ENCODE measurements at places on chromosomes 1 and 21.

DNA sequence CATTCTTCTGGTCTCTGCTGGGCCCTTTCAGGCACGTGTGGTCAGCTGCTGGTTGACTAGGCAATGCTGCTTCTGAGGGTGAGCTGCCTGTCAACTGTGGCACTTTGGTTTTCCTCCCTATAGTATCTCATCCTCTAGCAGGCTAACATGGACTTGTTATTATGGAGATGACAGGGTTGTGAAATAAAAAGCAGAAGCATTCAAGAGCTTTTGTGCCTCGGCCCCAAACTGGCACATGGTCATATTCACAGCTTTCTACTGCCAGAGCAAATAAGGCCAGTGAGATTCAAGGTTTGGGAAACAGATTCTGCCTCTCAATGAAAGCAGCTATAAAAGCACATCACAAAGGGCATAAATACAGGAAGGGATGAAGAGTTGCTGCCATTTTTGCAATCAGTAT, 1.6 kb upstream of the ZNF124 start:
- no peak for DNase-seq

GRCh38 chr1:57551476-57551875, 127.6 kb upstream of the DAB1 start:
- DNase-seq, result no peak

DNA sequence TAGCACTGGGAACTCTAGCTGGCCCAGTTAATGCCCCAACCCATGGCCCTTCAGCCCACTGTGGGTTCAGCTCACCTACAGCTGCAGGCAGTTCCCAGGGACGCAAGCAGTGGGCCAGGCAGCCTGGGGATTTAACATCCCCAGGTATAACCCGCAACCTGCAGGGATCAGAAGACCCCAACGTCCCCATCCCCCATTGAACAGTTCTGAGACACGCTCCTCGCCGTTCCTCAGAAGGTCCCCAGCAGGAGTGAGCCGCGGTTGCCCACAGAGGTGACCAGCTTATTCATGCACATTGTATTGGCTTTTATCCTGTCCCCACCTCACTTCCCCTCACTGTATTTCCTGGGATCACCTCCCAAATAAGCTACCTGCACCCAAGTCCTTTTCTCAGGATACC, 5.0 kb upstream of the MATN1 start:
- DNase-seq, result no peak

GRCh38 chr1:33152685-33153432, 29.0 kb downstream of the TRIM62 start:
- DNase-seq, result no peak

- no peak for DNase-seq
Measured at GRCh38 chr21:46297338-46298271, 11.5 kb downstream of the YBEY start.

GRCh38 chr1:20978413-20978812, 191.3 kb upstream of the HP1BP3 start:
- DNase-seq, result no peak

- DNase-seq, result no peak
Measured at GRCh38 chr1:17914131-17914530, 159.0 kb downstream of the ACTL8 start.

DNA sequence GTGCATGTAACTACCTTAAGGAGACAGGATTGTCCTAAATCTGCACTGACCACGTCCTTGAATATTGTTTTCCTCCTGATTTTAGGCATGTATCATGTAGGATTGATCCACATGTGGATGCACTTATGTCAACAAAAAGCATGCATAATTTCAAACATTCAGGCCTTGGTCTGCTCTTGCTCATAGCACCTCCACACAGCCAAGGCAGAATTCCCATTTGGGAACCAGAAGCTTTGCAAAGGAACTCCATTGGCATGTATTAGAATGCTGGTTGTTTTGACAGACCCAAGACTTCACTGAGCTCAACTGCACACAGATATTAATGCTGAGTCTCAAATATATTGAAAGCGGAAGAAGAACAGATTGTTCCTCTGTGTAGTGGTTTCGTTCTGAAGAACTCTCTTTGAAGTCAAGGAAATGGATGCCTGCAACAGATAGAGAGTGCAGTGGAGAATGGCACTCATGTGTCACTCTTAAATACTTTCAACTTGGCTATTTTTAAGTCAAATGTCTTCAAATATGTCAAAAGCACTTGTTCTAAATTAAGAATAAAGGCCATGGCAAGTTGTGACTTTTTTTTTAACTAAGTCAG, 387.6 kb downstream of the LTN1 start:
- peak; percentile 95 for DNase-seq

GRCh38 chr1:161069731-161070270, at the start of gene ARHGAP30:
ARHGAP30 (minus strand) TSS chr1:161069891; CDS start chr1:161069624, 267 bp downstream.
- DNase-seq, result peak; percentile 99

DNA sequence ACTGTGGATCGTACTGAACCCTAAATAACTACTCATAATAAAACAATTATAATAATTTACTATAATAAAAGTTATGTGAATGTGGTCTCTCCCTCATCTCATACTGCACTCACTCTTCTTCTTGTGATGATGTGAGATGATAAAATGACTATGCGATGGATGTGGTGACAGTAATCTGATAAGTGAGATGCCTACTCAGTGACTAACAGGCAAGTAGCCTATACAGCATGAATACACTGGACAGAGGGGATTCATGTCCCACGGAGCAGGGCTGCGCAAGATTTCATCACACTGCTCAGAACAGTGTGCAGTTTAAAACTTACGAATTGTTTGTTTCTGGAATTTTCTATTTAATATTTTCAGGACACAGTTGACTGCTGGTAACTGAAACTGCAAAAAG, 304.0 kb downstream of the DUSP10 start:
- no peak for DNase-seq

DNA sequence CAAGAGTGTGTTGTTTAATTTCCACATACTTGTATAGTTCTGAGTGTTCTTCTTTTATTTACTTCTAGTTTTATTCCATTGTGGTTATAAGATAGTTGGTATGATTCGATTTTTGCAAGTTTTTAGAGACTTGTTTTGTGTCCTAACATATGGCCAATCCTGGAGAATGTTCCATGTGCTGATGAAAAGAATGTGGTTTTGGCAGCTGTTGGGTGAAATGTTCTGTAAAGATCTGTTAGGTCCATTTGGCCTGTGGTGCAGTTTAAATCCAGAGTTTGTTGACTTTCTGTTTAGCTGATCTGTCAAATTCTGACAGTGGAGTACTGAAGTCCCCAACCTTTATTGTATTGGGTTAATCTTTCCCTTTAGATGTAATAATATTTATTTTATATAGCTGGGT, 19.5 kb upstream of the TIPRL start:
- DNase-seq, result no peak

- no peak for DNase-seq
Measured at GRCh38 chr1:77976433-77977076, 2.3 kb downstream of the FUBP1 start.

- no peak for DNase-seq
Measured at GRCh38 chr1:201169203-201169602, 14.9 kb upstream of the TMEM9 start.

DNA sequence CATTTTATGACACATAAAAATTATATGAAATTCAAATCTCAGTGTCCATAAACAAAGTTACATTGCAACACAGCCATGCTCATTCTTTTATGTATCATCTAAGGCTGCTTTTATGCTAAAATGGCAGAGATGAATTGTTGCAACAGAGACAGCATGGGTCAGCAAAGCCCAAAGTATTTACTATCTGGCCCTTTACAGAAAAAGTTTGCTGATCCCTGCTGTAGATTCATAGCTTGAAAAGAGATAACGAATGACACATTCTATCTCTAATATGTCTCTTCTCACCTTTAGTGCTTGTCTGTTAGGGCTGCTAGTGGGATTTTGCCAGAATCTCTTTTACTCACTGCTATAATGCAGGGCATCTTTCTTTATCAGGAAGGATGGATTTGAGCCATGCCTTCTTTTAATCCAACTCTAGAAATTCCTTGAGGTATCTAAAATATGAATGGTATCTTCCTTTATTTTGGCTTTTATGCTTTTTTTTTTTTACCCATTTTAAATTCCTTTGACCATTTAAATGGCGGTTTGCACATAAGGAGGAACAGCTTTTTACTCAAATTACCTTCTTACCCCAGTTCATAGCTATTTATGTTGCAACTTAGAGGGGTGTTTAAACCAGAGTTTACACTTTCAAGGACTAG, 598.2 kb downstream of the PLPP3 start:
- no peak for DNase-seq

DNA sequence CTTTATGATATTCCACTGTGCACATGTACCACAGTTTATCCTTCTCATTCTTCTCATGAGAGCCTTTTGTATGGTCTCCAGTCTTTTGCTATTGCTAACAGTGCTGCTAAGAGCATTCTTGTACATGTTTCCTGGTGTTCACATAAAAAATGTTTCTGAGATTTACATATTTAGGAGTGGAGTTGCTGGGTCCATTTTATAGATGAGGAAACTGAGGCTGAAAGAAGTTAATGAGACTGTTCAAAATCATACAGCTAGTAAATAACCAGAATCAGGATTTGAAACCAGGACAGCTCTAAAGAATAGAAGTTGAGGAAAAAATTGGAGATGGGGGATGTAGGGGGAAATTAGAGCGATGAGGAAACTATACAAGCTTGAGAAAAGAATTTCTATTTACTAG, 27.8 kb upstream of the RGS16 start:
- DNase-seq, result no peak

- DNase-seq, result no peak
Measured at GRCh38 chr1:150576367-150576711, 3.1 kb downstream of the MCL1 start.

DNA sequence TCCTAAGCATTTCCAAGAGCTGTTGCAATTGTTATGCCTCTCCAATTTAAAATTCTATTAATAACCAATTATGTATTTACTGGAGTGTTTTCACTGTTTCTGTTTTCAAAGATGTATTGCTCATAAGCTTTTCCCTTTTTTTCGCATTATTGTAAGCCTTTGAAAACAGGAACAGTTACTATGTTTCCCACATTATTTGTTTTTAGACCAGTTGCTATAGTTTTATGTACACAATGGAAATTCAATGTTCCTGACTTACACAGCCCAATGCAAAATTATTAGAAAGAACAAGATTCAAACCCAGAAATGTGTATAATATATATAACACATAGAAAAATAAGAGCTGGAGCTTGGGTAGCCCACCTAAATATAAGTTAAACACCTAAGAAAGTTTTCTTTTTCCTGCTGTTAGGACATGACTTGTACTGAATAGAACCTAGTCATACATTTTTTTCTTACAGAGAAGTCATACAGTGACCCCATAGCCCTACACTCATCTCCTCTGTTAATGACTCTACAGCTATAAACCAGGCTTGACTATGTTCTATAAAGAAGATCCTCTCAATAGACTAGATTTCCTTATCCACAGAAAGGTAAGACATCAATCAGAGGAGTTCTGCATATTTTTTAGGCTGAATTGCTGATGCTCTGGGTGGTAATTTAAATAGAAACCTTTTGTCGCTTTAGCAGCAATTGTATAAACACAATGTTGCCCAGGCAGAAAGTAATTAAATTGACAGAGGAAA, 299.6 kb downstream of the USH2A start:
- no peak for DNase-seq

DNA sequence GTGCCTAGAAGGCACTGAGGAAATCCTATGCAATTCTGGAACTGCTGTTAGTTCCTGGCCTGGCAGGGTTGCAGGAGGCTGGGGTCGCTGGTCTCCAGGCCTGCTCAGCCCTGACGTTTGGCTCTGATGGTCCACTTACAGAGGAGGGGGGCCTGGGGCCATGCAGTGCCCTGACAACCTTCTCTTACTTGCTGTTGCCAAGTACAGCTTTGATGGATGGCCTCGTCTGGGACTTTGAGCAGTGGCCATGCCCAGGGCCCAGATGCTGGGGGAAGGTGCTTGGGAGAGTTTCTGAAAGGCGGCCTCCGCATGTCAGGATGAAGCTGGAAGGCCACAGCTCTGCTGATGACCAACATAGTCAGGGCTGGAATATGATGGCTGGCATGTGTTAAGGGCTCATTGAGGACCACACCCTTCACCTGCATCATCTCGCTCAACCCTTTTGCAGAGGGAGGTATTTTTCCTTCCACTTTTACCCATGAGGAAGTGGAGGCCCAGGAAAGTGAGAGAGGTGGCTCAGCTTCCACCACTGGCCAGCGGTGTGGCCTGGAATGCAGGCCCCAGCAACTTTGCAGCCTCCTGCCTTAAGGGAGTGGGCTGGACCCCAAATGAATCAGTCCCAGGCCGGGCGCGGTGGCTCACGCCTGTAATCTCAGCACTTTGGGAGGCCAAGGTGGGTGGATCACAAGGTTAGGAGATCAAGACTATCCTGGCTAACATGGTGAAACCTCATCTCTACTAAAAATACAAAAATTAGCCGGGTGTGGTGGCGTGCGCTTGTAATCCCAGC, 34.7 kb upstream of the LRRC3 start:
- no peak for DNase-seq

- no peak for DNase-seq
Measured at GRCh38 chr1:32693455-32694174, 9.0 kb downstream of the SYNC start.

DNA sequence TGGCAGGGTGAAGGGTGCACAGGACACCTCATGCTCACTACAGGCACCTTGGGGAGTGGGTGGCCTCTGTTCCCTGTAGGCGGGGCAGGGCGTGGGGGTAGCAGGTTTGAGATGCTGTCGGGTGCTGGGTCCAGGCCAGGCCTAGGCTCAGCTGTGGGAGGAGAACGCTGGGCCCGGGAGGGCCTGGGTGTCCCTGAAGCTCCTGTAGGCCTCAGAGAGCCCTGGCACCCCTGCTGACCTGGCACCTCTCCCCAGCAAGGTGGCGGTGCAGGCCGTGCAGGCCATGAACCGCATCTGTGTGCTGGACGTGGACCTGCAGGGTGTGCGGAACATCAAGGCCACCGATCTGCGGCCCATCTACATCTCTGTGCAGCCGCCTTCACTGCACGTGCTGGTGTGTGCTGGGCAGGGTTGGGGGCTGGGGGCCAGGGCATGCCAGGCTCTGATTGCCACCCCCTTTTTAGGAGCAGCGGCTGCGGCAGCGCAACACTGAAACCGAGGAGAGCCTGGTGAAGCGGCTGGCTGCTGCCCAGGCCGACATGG, 2.5 kb upstream of the GJC2 start:
- no peak for DNase-seq

GRCh38 chr1:6100861-6101783, 55.4 kb downstream of the KCNAB2 start:
- DNase-seq, result no peak

DNA sequence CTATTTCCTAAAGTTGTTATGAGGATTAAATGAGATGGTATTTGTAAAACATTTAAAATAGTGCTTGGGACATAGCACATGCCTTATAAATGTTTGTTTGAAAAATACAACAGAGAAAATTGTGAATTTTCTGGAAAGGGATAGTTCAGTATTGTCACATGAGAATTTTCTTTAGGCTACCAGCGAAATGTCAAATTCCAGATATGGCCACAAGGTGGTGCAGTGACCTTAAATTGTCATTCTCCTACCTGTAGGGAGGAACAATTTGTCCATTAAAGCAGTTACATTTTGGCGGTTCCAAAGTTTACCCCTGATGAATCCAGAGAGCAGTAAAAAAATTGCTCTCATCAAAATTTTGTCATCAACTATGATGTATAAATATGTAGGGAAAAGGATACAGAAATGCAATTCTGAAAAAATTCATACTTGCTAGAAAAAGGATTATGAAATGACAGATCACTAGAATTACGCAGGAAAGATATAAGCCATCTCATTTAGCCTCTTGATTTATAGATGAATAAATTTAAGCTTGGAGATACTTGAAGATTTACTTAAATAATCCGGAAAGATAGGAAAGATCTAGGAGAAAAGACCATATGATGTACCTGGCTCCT, 50.2 kb upstream of the TSHB start:
- peak; percentile 46 for DNase-seq

- no peak for DNase-seq
Measured at GRCh38 chr1:1179346-1179982, 5.8 kb downstream of the TTLL10 start.

GRCh38 chr1:117537291-117537920, 68.4 kb upstream of the TENT5C start:
- DNase-seq, result peak; percentile 37

Data from MM.1S (cell line).